Activated T-helper 17 cell treated with anti-CD3 and anti-CD28 coated beads, Interleukin-2, amount 50 U/mL, for 72 hours (primary cell): ENCODE measurements at places on chromosomes 12 and 14.

DNA sequence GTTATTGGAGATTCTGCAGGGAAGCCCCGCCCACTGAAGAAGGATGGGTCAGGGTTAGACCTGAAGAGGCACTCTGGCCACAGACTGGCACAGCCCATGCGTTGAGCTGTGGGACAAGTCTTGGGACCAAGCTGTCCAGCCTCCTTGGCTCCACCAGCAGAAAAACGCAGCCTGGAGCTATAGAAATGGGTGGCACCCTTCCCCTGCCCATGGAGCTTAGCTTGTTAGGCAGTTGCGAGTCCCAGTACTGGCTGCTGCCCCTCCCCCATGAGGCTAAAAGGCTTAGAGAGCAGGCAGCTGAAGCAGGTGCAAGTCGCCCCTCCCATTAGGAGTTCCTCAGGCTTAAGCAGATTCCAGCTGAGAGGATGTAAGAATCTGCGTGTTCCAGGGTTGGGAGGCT lies 1124.0 kb upstream of the TMEM132C start:
- no peak for ATAC-seq

GRCh38 chr14:94655169-94655710 lies 43.0 kb downstream of the SERPINA3 start:
- no peak for ATAC-seq

- no peak for ATAC-seq
Measured at GRCh38 chr12:124392271-124392666, 97.4 kb downstream of the RFLNA start.

DNA sequence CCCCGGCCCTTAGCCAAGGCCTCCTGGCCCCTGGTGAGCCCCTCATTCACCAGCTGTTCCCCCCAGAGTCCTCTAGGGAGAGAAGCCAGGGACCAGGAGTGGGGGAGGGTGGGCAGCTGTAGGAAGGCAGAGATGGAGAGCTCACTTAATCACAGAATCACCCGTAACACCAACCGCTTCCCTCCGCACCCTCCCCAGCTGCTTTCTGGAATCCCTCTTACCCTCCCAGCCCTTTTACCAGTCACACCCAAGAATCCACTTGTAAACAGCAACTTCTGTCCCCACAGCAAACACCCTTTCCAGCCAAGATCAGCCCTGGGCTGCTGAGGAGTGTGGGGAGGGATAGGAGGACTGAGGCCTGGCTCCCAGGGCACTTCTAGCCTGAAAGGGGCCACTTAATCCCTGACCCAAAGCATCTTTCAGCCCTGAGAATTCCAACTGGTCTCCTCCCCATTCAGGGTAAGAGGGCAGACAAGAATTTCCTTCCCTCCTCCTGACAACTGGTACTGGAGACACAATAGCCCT lies 18.8 kb downstream of the NCKAP5L start:
- ATAC-seq: no peak
